Fibroblast of lung (primary cell): ENCODE measurements at places on chromosomes 13 and 19. TPM values are rescaled to one million over a fixed set of nuclear protein-coding genes. Genes with fewer than 3 reads are reported as not detected.

- no peak for DNase-seq
Observed at GRCh38 chr19:39752390-39752789, 14.6 kb upstream of the CLC start.

DNA sequence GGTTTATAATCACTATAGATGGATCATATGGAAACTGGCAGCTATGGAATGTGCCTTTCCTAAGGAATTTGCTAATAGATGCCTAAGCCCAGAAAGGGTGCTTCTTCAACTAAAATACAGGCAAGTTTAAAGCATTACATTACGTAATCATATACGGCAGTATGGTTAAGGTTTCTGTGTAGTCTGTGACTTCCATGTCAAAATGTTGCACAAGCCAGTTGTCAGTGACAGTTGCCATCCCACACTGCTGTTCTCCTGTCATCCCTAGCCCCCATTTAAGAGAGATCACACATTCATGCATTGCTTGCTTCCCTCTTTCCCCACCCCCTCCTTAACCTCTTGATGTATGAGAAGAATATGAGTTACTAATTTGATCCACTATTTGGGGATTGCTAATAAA, 47.3 kb downstream of the BRCA2 start:
- no peak for DNase-seq

- no peak for DNase-seq
Observed at GRCh38 chr19:33152176-33152575, 20.3 kb downstream of the WDR88 start.

DNA sequence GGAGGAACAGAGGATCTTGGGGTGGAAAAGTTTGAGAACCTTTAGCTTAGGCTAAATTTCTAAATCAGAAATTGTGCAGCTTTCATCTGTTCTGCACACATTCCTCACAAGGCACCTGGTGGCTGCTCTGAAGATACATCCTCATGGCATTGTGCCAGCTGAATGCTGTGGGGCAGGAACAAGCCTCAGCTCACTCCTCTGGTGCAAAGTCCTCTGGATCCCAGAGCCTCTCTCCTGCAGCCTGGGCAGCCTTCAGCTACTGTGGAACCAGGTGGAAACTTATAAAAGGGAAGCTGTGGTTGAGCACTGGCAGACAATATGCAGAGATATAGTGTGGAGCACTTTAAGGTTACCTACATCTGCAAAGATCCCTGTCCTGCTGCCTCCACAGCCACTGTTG, 72.3 kb downstream of the KCTD12 start:
- no peak for DNase-seq

- DNase-seq = no peak
Observed at GRCh38 chr19:7605490-7606222, 10.0 kb downstream of the CAMSAP3 start.

DNA sequence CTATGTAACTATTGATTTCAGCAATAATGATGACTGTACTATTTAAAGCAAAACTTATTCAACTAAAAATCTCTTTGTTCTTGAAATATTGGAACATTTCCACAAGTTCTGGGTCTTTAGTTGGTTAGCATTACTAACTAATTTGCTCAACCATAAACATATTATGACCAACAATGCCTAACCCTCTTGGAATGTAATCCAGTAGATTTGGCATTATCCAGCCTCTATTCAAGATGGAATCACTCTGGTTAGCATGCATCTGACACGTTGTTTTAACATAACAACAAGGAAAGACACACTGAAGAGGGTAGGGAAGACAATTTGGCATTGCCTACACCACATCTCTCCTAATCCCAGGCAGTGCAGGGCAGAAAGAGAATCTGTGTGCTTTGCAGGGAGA, 941.3 kb upstream of the PCDH20 start:
- DNase-seq = peak; percentile 1

DNA sequence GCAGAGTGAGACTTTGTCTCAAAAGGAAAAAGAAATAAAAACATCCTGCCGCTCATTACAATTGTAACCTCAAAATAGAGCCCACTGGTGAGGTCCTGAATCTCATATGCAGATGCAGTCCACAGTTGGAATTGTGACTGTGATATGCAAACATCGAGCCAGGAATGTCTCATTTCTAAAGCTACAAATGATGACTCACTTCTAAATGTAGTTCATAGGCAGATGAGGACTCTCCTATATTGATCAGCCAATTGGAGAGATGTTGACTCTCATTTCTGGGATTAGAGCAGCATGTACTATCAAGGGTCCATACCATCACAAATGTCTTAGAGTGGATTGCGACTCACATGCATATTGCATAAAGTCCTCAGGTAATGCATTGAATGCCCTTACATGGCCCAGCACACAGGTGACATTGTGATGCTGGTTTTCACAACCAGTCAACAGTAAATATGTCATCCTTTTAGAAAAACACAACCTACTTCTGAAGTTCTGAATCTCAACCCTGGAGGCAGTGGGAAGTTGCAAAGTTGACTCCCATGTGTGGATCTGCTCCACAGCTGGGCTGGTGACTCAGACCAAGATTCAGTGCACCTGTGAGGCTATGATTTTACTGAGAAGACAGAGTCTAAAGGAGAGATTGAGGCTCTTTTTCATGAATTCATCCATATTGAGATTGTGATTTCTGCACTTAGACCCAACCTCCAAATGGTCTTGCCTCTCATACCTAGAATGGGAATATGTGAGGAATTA, 16.9 kb upstream of the ZNF254 start:
- no peak for DNase-seq

- DNase-seq = peak; percentile 21
Observed at GRCh38 chr19:35975608-35976214, 19.3 kb upstream of the SDHAF1 start.

GRCh38 chr19:4023600-4024398, 16.3 kb downstream of the PIAS4 start:
- no peak for DNase-seq

DNA sequence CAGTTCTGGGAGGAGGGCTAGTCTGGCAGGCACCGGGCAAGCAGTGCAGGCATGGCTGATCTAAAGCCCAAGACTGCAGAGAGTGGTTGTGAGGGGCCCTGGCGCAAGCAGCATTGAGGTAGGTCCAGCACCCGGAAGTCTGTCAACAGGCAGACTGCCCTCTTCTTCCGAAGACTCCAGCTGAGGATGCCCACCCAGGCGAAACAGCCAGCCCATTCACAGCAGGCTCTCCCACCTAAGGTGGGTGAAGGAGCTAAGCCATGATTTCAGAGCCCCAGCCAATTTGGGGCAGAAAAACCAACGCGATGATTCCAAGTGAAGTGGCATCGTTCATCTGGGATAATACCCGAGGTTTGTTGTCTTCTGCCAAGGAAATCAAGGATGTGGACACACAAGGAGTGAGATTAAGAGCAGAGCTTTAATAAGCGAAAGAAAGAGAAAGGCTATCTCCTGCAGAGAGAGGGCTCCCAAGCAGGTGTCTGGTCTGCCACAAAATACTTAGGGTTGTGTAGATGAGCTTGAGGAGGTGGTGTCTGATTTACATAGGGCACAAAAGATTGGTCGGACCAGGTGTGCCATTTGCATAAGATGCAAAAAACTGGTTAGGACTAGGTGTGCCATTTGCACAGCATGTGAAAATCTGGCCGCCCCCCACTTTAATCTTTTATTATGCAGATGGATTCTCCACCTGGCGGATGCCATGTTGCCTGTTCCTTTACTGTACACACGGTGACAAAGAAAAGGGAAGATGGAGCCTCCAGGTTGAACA, 22.6 kb downstream of the FAM124A start:
- DNase-seq = no peak

- no peak for DNase-seq
Observed at GRCh38 chr13:40101708-40102359, 446.4 kb downstream of the COG6 start.

GRCh38 chr19:6103217-6103644, 7.1 kb downstream of the RFX2 start:
- DNase-seq = peak; percentile 84

GFY gene
- not detected in 2 replicates for total RNA-seq

FCAR gene
- total RNA-seq = not detected in 2 replicates

PLIN4 gene
- 2.6 and 5.3 TPM in 2 replicates for total RNA-seq

CYP2F1 gene
- total RNA-seq = not detected in 2 replicates

KLK7 gene
- not detected in 2 replicates for total RNA-seq

ZNF573 gene
- 6.2 and 8.6 TPM in 2 replicates for total RNA-seq
